ENCODE measurements at places on chromosomes 3 and 15.
A peak's percentile ranks its signal among the peaks of the same experiment; 100 is the strongest.

DNA sequence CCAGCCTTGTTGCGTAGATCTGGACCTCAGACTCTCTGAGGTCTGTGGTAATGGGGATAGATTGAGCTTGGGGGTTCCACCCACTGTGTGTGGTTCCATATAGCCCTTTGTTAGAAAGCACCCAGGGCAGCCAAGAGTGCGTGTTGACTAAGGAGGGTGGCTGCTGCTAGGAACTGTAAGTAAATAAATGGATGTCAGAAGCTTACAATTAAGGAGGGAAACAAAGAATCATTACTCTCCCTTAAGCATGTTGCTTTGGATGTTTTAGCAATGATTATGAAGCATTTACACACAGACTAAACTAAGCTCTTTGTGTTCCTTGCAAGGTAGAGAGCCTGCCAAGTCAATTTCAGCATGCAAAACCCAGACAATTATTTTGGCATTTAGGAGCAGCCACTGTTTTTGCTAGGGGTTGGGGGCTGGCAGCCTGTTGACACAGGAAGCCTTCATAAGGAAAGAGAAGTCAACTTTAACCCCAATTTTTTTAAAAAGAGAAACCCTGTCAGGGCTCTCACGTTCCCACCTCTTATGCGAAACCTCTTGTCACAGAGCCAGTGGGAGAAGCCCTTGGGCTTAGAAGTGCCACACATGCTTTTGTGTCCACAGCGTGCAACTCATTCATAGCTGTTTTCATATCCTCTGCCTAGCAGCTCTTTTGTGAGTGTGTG is 127.8 kb downstream of the CMSS1 start:
- DNase-seq: no peak

DNA sequence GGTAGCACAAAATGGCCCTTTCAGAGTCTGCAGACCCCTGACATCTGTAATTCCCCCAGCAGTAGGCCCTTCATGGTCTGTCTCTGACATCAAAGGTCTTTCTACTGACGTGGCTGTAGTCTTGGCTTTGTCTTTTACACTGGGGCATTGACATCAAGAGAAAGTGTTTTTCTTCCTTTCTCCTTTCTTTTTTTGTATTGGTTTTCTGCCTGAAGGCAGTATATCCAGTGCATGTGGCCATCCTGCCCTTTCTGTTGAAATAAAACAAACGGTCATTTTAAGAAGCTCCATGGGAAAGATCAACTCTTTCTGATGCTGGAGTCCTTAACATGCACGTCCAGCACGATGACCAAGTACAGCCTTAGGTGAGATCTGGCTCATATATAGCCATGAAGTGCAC is 106.8 kb upstream of the SAMMSON start:
- DNase-seq: no peak

- DNase-seq: no peak
These were observed 290.0 kb downstream of the TLE3 start for GRCh38 chr15:69807721-69808120.

GRCh38 chr3:39140341-39140971 is 12.9 kb downstream of the CSRNP1 start:
- DNase-seq: no peak

GRCh38 chr15:32730677-32731654 is 13.2 kb downstream of the GREM1 start:
- DNase-seq: no peak

GRCh38 chr3:31947162-31947561 is 33.9 kb downstream of the OSBPL10 start:
- DNase-seq: no peak

DNA sequence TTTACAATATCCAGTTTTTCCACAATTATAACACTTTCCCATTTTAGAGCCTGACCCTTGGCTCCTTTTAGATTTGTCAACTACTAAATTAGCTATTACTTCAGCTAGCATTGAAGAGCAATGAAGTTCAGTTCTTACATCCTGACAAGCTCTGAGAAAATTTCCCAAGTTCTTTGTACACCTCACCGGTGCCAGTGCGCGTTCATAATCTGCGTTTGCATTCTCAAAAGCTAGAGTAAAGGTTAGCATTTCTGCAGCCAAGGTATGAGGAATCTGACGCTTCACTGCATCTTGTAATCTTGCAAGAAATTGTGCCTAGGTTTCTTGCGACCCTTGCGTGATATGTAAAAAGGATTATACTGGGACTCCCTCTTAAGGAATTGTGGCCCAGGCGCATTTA is 25.2 kb upstream of the XCR1 start:
- no peak for DNase-seq

DNA sequence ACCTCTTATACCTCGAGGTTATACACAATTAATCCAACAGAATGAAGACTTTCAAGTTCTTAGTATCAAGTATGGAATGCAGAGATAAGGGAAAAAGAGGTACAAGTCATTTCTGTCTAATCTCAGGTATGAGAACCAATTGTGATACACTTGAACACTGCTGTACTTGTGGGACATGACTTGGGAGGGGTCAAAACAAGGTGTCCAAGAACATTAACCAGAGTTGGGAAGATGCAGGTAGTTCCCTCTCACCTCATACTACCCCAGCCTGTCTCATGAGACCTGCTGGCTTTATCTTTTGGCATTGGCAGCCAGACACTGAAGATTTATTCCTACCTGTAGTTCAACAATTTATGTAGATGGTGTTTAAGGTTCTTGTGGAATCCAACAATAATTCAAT is 209.7 kb downstream of the NR1D2 start:
- DNase-seq: no peak

DNA sequence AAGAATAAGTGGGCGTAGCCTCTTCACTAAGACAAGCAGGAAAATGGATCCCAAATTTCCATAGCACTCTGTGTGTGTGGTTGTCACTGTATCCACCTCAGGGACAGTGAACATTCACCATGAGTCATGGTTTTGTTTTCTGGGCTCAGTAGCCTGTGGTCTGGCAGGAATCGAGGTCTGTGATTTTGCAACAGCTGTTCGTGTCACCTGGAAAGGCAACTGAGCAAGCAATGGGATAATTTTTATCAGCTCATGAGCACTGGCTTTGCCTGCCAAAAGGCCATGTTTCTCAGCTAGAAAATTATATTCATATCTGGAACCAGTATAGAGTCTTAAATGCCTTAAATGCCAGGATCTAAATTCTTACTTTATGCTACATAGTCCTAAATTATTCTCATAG is 60.9 kb downstream of the STRIT1 start:
- DNase-seq: peak; percentile 25

DNA sequence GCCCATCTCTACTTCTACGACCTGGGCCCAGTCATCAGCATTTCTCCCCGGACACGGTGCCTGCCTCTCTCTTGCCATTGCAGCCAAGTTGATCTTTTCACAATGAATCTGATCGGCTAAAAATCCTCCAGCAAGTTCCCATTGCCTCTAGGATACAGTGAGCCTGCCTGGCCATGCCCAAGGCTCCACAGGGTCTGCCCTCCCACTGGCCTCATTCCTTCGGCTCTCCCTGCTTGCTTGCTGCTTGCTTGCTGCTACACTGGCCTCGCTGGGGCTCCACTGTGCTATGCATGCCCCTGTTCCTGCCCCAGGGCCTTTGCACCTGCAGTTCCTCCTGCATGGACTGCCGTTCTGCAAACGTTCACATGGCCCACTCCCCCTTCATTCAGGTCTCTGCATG is 2.0 kb downstream of the ABTB1 start:
- no peak for DNase-seq

DNA sequence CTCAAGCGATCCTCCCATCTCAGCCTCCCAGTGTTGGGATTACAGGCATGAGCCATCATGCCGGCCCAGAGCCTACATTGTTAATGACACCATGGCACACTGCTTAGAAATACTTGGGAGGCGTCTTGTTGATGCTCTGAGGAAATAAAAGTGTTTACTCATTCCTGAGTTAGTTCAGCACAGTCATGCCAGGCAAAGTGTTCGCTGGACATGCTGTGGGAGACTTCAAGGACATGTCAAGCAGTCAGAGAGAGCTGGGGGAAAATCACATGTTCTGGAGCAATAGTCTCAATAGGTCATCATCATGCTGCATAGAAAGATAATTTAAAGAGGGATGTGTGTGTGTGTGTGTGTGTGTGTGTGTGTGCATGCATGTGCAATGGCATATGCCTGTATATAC is 37.5 kb downstream of the TTC23 start:
- no peak for DNase-seq

DNA sequence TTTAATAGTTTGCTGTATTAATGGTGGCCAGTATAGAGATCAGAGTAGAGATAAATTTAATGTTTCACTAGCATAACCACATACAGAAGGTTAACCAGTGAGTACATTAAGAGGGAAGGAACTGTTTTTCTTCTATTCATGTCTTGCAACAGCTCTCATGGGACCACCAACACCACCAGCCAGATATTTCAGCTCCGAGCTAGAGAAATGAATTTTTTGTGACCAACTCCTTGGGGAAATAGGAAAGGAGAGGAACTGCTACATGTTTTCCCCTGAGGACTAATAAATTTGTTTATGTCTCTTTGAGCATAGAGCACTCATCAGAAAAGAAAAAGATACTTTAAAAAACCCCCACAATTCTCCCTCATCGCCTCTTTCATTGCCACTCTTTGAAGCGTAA is 247.5 kb downstream of the MBNL1 start:
- DNase-seq: no peak

DNA sequence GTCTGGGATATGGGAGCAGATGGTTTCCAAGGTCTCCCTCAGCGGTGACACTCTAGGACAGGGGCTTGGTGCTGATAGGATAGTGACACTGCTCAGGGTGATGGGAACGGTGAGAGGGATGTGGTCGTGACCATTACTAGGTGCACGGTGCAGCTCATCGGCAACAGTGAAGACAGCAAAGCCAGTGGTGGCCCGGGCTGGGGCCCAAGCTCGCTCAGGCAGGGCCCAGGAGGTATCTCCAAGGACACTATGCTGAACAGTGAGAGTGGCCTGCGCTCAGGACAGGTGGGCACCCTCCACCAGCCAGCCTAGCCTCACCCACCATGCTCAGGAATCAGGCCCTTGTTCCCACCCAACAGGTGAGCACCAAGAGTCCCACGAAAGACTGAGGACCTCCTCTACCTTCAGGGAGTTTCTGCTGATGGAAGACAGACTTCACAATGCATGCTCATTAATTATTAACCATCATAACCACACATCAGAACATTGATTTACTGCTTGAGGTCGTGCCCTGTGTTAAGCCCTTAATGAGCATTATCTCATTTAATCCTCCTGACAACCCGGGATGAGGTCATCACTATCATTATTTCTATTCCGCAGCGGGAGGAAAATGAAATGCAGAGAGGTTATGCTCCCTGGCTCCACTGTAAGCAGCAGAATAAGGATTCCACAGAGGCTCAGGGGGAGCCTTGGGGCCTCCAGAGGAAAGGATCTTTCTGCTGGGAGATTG is 269.4 kb downstream of the UACA start:
- DNase-seq: no peak

- no peak for DNase-seq
These were observed 11.1 kb downstream of the TRANK1 start for GRCh38 chr3:36933540-36934296.

- no peak for DNase-seq
These were observed 5.7 kb upstream of the HAPLN3 start for GRCh38 chr15:88900982-88901418.

DNA sequence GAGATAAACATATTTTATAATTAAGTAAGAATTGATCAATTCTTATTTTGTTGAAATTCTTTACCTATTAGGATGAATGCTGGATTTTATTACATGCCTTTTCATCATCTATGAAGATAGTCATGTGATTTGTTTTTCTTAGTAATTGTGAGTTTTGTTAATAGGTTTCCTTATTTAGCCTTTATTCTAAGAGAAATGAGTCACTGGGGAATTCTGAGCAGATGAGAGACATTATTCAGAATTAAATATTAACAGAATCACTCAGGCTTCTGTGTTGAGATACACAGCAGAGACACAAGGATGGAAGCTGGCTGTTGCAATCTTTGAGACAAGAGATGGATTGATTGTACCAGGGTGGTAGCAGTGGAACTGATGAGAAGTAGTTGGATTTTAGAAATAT is 7.4 kb upstream of the ANO10 start:
- DNase-seq: no peak

- DNase-seq: no peak
These were observed 9.5 kb upstream of the C3orf49 start for GRCh38 chr3:63809607-63810006.

- no peak for DNase-seq
These were observed 116.8 kb upstream of the CNTN6 start for GRCh38 chr3:976006-976405.

- no peak for DNase-seq
These were observed 11.7 kb downstream of the DLG1 start for GRCh38 chr3:197286678-197287077.

GRCh38 chr3:129182390-129183185 is 1.1 kb downstream of the CNBP start:
- DNase-seq: peak; percentile 51

DNA sequence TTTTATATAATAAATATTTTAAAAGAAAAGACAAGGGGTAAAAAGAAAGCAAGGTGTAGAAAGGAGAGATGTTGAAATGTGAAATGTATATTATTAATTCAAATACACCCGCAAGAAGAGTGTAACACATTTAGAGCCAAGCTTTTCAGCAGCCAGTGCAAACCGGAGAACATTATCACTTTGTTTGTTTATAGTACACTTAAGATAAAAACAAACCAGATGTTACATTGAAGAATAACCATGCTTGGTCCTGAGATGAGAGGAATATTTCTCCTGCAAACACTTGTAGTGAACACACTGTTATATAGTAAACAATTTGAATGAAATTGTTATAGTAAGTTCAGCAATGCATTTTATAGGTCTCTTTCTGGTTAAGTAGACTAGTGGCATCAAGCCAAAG is 1441.5 kb downstream of the OTOL1 start:
- DNase-seq: no peak

- DNase-seq: no peak
These were observed 24.2 kb downstream of the ZXDC start for GRCh38 chr3:126451511-126451910.

GRCh38 chr3:127180859-127181258 is 12.1 kb upstream of the PRR23E start:
- no peak for DNase-seq

DNA sequence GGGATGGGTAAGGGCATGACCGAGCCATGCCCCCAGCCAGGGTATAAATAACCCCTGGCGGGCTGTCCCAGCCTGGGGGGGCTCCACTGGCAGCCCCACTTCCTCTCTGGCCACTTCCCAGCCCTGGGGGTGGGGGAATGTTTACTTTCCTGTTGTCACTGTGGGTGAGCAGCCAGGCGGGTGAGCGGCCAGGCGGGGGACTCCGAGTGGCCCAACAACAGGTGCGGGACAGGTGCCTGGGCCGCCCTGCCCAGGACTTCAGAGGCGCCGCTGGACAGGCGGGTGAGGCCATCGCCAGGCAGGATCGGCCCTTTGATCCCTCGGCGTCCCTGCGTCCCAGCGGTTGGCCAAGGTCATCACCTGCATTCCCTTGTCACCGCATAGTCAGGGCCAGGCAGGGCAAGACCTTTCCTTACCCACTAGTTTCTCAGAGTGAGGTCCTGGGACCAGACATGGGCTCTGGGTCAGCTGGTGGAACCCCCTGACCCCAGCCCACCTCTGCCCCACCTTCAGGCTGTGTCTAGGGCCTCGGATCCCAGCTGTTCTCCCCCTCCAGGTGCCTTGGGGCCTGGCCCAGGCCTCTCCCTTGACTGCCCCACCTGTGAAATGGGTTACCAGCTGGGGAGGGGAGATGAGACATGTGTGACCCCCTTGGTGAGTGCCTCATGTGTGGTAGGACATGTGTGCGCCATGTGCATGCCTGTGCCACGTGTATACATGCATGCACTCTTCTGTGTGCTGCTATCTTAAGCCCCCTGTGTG is 16.6 kb downstream of the SEMA3F start:
- DNase-seq: no peak

GRCh38 chr3:32469151-32469874 is 33.3 kb downstream of the CMTM6 start:
- no peak for DNase-seq

GRCh38 chr3:64825404-64826120 is 137.8 kb upstream of the ADAMTS9 start:
- DNase-seq: no peak
